ENCODE measurements at places on chromosomes 4 and X.

DNA sequence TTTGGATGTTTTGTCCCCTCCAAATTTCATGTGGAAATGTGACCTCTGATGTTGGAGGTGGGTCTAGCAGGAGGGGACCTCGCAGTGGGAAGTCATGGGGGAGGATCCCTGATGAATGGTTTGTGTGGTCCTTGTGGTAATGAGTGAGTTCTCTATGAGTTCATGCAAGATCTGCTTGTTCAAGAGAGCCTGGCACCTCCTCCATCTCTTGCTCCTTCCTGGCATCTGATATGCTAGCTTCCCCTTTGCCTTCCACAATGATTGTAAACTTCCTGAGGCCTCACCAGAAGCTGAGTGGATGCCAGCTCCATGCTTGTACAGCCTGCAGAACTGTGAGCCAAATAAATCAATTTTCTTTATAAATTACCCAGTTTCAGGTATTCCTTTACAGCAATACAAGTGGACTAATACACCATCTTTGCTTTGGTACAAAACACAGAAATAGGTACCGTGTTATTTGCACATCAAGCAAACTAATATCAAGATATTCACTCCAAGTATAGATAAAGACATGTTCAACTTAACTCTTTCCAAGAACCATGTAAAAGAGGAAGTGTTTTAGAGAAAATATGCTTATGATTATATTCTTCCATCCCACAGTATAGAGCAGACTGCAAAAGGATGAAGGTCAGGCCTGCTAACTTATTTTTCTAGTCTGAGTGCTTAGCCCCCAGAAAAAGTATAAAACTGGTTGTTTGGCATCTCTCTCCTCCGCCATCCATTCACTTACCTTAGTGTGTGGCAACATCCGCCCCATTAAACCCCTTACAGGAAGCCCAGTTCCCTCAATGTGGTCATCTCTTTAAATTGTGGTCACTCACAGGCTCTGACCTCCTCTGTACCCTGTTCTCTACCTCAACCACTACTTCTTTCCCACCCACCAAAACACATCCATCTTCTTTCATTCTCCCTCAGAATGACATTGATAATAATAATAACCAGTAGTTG lies 6.7 kb downstream of the ARAP2 start:
- no peak for DNase-seq

GRCh38 chr4:20394512-20394911 lies 142.8 kb downstream of the SLIT2 start:
- DNase-seq, result no peak

GRCh38 chr4:7569810-7570783 lies 135.4 kb upstream of the PSAPL1 start:
- DNase-seq, result no peak

DNA sequence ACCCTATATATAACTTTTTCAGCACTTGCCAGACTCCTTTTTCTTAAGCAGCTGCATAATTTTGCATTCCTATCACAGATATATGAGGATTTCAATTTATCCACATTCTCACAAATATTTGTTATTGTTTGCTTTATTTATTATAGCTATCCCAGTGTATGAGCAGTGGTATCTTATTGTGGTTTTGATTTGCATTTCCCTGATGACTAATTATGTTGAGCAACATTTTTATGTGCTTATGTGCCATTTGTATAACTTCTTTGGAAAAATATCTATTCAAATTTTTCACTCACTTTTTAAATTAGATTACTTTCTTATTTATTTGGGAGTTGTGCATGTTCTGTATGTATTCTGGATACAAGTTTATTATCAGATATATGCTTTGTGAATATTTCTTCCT lies 361.9 kb downstream of the KCTD8 start:
- no peak for DNase-seq

DNA sequence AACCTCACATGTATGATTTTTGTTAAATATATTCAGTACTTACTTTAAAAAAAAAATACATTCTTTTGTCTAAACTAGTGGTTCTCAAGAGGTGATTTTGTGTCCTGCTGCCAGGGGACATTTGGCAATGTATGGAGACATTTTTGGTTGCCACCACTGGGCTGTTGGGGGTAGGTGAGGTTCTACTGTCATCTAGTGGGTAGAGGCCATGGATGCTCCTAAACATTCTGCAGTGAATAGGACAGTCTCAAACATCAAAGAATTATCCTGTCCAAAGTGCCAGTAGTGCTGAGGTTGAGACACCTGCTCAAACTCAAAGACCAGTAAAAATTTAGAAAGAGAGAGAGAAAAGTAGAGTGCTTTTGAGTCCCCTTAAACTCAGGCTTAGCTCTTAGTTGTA lies 32.9 kb upstream of the PGM2 start:
- peak; percentile 8 for DNase-seq

GRCh38 chr4:147809211-147809610 lies 77.3 kb downstream of the ARHGAP10 start:
- DNase-seq, result no peak

- DNase-seq, result no peak
These were observed 557.7 kb downstream of the RAB28 start for GRCh38 chr4:12926189-12927066.

DNA sequence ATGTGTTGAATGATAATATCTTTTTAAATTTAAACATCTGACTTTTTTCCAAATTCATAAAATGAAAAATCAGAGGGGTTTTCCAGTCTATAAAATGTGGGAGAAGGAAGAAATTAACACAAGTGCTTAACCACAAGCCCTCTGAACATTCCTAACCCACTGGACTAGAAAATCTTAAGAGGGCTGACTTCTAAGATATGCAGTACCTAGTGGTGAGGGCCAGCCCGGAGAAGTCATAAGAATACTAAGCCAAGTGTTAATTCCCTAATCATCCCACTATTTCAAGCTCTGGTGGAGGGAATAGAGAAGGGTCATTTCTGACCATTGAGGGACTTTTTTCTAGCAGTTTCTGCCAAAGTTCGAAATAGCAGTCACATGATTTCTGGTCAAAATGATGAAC lies 86.9 kb upstream of the NEIL3 start:
- DNase-seq, result no peak

- DNase-seq, result no peak
These were observed 27.5 kb upstream of the GYG2 start for GRCh38 chrX:2801223-2801622.

DNA sequence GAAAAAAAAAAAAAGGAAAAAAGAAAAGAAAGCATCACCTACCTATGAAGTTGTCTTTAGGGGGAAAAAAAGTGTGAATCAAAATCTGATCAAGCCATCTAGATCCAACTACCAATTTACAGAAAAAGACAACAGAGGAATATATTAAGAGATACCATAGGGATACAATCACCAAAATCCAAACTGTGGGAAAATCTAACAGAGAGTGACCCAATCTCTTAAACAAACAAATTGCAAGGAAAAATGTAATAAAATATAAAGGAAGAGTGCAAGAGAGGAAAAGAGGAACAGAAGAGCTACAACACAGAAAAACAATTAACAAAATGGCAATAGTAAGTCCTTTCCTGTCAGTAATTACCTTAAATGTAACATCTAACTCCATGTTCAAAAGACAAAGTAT lies 19.0 kb downstream of the THOC2 start:
- no peak for DNase-seq

- DNase-seq, result no peak
These were observed 142.5 kb upstream of the MED14 start for GRCh38 chrX:40877887-40878286.
